KBM-7 (cell line): ENCODE measurements at places on chromosomes 7 and 10.

- no peak for DNase-seq
These were observed 12.8 kb downstream of the PRKAG2 start for GRCh38 chr7:151864081-151864480.

- no peak for DNase-seq
These were observed 31.3 kb upstream of the TPST1 start for GRCh38 chr7:66173856-66174255.

DNA sequence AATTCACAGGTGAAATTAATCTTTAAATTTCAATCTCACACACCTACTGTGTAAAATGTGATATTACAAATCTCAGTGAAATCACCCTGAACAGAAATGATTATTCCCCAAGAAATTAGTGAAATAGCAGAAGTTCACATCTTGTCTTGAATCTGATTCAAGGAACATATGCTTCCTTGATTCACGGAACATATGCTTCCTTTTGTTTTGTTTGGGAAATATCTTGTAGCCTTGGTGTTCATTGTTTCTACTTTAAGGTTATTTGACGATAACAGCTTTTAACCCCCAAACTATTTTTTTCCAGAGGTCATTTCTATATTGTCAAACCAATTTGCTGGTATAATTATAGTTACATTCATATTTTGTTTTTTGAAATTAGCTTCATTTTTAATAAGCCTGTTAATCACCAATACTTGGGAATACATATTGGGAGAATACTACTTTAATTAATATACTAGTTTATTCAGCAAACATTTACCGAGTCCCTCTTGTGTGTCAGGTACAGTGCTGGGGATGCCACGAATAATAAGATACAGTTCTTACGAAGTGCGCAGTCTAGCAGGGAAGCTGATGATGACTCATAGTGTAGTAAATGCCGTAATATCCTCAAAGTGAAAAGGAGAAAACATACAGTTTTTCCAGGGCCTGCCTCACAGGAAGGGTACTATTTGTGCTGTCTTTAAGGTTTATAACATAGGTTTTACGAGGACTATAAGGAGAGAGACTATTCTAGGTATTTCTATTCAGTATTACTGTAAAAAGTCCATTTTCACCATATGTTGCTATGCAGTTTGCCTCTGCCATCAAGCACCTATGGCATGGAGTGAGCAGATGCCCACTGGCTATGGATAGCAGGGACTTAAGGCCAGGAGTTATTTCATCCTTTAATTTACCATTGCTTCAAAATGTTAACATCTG lies 32.5 kb downstream of the PRKAR2B start:
- DNase-seq: no peak

DNA sequence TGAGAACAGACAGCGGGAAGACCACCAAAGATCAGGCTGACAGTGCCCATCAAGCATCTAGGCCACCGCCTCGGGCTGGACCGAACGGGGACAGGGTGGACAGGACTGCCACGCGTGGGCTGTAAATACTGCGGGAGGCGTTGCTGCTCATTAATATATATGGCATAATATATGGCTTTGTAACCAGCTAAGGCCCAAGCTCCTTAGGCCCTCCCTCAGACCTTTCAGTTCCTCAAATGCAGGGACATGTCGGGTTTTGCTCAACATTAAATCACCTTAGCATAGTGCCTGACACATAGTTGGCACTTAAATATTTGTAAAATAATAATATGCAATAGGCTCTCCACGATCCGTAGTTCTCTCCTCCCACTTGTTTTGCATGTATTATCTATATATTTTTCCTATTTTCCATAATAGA lies 402 bp upstream of the TMEM168 start:
- peak; percentile 56 for DNase-seq

- no peak for DNase-seq
These were observed 25.6 kb downstream of the ZNF783 start for GRCh38 chr7:149287622-149288021.

- no peak for DNase-seq
These were observed 79.2 kb downstream of the ABCA13 start for GRCh38 chr7:48250441-48250951.

GRCh38 chr7:22655781-22656180 lies 71.2 kb upstream of the IL6 start:
- DNase-seq: no peak

GRCh38 chr10:13327534-13327933 lies 20.6 kb downstream of the SEPHS1 start:
- DNase-seq: no peak

DNA sequence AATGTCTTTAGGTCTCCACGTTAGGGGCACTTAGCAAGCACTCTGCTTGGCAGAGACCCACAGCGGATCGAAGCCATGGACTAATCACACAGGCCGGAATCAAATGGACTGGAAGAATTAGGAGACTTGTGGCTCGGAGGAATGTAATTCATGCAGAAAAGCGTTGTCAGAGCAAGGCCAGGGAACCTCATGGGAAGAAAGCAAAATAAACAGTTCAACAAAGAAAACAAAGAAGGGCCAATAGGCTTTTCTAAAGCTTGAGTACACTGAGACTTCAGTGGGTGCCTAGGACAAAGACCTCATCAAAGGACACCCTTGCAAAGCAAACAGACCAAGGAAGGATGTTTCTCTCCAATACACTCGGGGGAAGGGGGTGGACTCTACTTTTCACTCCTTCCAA lies 171.1 kb downstream of the GLI3 start:
- no peak for DNase-seq

DNA sequence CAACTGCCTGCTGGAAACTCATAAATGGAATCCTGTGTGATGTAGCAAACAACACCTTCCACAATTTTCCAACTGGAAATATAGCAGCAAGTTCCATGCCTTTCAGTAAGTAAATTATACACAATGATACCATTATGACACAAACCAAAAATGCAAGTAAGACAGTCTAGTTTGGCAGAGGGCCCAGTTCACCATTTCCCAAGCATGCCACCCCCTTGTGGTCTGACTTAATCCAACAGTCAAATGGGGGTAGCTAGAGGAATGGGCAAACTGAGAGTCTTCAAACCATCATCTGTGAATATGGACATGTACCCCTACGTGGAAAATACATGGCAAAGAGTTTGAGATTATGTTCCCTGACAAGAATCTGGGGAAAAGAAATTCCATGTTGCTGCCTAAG lies 137.6 kb upstream of the VWC2 start:
- DNase-seq: no peak

DNA sequence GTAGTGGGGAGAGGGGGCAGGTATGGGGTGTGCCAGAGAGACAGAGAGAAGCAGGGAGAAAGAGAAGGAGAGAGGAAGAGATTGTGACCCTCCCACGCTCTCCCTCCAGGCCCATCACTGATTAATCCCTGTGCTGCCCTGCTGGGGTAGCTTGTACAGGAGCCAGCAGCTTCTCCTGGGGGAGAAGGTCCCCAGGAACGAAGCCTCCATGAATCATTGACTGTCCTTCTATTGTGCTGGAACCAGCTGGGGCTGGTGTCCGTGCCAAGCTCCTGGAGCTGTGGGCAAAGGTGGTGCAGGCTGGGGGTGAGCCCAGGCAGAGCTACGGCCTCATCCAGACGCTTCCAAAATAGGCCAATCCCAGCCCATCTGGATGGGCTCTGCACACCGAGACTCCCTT lies 20.9 kb downstream of the AQP1 start:
- no peak for DNase-seq

- no peak for DNase-seq
These were observed 42.3 kb upstream of the CDHR3 start for GRCh38 chr7:105920766-105921165.

DNA sequence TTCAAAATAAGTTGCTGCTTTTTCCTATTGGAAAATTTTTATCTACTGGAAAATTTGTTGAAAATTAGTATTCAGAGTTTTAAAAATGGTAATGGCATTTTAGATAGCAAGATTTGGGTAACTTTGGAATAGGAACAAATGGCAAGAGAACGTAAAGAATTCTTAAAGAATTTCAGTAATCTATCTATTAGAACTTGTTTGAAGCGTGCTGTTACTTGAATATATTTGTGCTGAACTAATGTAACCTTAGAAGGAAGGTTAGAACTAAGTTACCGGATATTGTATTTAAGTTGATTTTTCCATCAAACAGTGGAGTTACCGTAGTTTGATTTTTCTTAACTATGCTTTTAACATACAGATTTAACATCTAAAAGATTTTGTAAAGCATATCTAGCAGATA lies 25.9 kb downstream of the SEPTIN7 start:
- DNase-seq: no peak

DNA sequence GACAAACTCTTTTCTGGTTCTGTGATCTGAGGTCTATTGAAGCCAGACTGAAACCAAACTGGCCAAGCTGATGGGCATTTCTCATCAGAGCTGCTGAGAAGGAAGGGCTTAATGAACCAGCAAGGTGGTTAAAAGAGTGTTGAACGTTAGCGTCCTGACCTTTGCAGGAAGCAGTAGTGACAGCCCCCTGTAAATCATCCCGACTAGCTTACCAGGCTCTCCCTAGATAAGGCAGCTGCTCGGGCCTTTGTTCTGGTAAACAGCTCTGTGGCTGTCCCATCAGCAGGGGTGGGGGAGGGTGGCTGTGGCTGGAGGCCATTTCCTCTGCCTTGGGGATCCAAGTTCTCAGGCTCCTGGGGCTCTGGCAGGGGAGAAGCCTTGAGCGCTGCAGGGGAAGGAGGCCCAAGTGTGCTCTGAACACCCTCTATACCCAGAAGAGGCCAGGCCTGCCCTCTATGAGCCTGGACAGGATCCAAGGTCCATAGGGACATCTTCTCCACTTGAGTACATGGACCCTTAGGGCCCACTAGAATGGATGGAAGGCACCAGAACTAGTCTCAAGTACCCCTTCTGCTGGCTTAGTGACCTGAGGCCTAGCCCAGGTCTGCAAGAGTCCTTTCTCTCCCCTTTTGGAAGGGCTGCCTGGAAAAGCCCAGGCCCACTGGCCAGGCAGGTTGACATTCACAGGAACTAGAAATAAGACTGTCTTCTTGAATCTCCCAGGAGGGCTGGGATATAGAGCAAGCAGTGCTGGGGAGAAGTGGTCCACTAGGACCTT lies 134.6 kb downstream of the ARHGAP22 start:
- DNase-seq: peak; percentile 97

- peak; percentile 51 for DNase-seq
These were observed 69.1 kb downstream of the SHH start for GRCh38 chr7:155743177-155743576.

- no peak for DNase-seq
These were observed 25.3 kb downstream of the EN2 start for GRCh38 chr7:155483245-155483644.

DNA sequence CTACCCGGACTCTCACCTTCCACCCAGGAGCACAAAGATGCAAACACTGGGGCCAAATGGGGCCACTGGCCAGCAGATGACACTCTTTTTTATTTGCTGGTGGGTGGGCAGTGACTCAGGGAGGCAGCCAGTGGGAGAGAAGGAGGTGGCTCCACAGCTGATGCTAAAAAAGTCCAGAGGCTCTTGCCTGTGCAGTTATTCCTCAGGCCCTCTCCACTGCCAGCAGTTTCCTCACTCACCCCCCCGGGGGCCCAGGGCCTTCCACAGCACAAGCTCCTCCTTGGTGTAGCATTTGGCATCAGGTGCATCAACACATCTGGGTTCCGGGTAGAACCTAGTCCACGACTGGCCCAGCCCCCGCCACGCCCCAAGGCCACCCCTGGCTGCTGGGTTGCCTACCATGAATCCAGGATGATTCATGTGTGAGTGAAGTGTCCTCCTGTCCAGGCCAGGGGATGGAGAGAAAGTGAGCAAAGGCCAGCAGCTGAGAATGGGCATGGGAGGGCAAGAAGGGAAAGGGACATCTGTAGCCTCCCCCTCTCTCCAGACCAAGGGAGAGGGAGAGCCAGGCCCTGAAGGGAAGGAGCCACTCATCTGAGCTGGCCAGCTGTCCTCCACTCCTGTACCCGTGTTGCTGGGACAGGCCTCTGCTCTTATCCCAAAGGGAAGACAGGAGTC lies 1.7 kb upstream of the KCNH2 start:
- DNase-seq: no peak

- no peak for DNase-seq
These were observed 34.5 kb downstream of the CLEC2L start for GRCh38 chr7:139557857-139558581.

- DNase-seq: no peak
These were observed 15.9 kb downstream of the URGCP start for GRCh38 chr7:43890468-43890867.

- no peak for DNase-seq
These were observed 183.2 kb upstream of the LYZL1 start for GRCh38 chr10:29105516-29106215.

DNA sequence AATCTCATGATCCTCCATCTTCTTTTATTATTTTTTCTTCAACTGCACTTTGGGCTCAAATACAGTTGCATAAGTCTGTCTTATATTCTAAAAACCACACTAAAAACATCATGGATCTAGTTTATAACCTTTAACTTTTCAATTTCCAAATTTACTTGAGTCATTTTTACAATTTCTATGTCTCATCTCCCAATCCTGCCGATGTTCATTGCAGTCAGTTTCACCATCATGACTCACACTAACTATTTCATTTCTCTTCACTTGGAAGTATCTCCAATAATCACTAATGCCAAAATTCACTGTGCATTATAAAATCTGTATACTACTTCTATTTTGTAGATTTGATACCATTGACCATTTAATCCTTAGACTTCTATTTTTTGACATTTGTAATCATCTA lies 806.9 kb upstream of the SORCS1 start:
- DNase-seq: no peak

DNA sequence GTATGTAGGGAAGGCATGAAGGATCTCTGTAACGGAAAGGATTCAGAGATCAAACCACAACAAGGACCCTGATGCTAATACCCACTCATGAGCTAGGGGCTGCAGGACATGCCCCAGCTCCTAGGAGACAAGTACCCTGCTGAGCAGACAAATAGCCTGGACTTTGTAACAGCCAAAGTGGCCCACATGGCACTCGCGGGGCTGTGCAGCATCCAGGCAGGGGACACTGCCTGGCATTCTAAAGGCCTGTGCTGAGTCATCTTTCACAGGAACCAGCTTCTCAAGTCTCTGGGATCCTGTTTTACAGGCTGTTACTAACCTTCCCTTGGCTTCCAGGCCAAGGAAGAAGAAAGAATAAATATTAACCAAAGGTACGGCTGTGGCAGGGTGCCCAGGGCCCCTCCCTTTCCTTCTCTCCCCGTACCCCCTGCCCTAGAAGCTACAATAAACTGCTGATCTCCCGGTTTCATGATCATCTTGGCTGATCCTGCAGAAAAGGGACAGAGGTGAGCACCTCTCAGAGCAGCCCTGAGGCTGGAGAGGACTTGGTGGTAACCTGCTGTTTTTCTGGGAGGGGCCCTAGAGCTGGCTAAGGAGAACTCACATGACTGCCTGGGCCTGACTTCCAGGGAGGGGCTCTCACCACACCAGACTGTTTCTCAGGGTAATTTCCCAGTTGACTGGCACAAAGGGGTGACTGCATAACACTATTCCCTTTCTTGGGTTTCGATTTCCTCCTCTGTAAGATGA lies 4.2 kb upstream of the RPEL1 start:
- peak; percentile 58 for DNase-seq
